ENCODE measurements at places on chromosomes 7 and 10. TPM values are rescaled to one million over a fixed set of nuclear protein-coding genes. Genes with fewer than 3 reads are reported as not detected.

Gene REEP3
- polyA plus RNA-seq, result 38.8 TPM

- no peak for DNase-seq
- no peaks in the 10 kb centered on the region for H3K27me3 ChIP-seq
- H3K36me3 ChIP-seq, result no peaks in the 10 kb centered on the region
- no peak overlapping the region for H3K4me3 ChIP-seq
- H3K4me1 ChIP-seq, result no peaks in the 10 kb centered on the region
- no peak overlapping the region for H3K27ac ChIP-seq
These were observed 191.2 kb downstream of the PLXDC2 start for GRCh38 chr10:20007426-20007825.

Gene TBX20
- 4.5 TPM for polyA plus RNA-seq

Gene DPY19L1
- 7.6 TPM for polyA plus RNA-seq

- peak; percentile 28 for DNase-seq
- no peaks in the 10 kb centered on the region for H3K36me3 ChIP-seq
- peak overlapping the region; percentile 22 for H3K27ac ChIP-seq
- no peaks in the 10 kb centered on the region for H3K4me1 ChIP-seq
- no peaks in the 10 kb centered on the region for H3K27me3 ChIP-seq
These were observed 49.5 kb upstream of the PHYHIPL start for GRCh38 chr10:59126991-59127390.

Gene FAM25A
- not detected for polyA plus RNA-seq

GRCh38 chr10:88065383-88066049, 202.1 kb downstream of the PTEN start:
- H3K4me1 ChIP-seq, result peaks cover 32% of the 10 kb centered on the region
- no peak for DNase-seq
- H3K27ac ChIP-seq, result no peak overlapping the region
- no peaks in the 10 kb centered on the region for H3K27me3 ChIP-seq
- H3K36me3 ChIP-seq, result no peaks in the 10 kb centered on the region
- no peak overlapping the region for H3K4me3 ChIP-seq

DNA sequence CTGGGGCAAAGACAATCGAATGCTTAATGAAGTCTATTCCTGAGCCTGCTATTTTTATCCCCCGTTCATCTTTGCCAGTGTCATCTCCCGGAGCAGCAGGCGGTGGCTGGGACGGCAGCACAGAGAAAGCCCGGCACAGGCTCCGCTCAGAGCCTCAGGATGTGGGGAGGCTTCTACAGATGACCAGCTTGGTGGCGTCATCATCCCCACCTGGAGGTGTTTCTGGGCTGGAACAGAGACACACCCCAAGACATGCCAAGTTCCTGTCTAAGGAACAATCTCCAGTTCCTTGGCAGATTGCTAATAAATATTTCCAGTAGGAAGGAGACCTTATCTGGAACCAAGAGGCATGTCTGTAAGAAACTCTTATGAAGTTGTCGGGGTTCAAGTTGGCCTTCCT, 552.4 kb upstream of the MGMT start:
- no peaks in the 10 kb centered on the region for H3K4me1 ChIP-seq
- no peaks in the 10 kb centered on the region for H3K27me3 ChIP-seq
- no peak for DNase-seq
- H3K27ac ChIP-seq, result no peak overlapping the region
- no peaks in the 10 kb centered on the region for H3K36me3 ChIP-seq
- no peak overlapping the region for H3K4me3 ChIP-seq

GRCh38 chr7:1288390-1288995, 55.8 kb downstream of the UNCX start:
- no peak overlapping the region for H3K27ac ChIP-seq
- no peaks in the 10 kb centered on the region for H3K36me3 ChIP-seq
- no peak for DNase-seq
- H3K27me3 ChIP-seq, result peaks cover 35% of the 10 kb centered on the region
- peaks cover 9% of the 10 kb centered on the region for H3K4me1 ChIP-seq

DNA sequence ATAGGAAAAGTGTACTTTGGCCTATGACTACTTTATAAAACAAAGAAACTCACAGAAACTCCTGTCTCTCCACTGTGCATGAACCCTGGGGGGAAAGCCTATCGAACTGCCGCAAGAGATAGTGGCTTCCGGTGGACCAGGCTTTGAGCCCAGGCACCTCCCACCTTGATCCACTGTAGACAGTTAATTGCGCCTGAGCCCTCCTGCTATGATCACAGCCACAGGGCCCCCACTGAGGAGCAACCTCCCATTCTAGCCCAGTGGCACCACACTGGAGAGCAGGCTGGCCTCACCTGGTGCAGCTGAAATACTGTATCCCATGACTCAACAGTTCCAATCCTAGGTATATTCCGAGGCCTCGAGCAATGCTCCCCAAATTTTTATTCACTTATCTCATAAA, 98.8 kb downstream of the COBL start:
- no peak for DNase-seq
- no peaks in the 10 kb centered on the region for H3K27me3 ChIP-seq
- no peaks in the 10 kb centered on the region for H3K36me3 ChIP-seq
- H3K4me1 ChIP-seq, result no peaks in the 10 kb centered on the region
- no peak overlapping the region for H3K4me3 ChIP-seq

Gene MYPN
- not detected for polyA plus RNA-seq

Gene SYNPO2L
- polyA plus RNA-seq, result 0.40 TPM

Gene CC2D2B
- 0.97 TPM for polyA plus RNA-seq

Gene RNF148
- polyA plus RNA-seq, result not detected

DNA sequence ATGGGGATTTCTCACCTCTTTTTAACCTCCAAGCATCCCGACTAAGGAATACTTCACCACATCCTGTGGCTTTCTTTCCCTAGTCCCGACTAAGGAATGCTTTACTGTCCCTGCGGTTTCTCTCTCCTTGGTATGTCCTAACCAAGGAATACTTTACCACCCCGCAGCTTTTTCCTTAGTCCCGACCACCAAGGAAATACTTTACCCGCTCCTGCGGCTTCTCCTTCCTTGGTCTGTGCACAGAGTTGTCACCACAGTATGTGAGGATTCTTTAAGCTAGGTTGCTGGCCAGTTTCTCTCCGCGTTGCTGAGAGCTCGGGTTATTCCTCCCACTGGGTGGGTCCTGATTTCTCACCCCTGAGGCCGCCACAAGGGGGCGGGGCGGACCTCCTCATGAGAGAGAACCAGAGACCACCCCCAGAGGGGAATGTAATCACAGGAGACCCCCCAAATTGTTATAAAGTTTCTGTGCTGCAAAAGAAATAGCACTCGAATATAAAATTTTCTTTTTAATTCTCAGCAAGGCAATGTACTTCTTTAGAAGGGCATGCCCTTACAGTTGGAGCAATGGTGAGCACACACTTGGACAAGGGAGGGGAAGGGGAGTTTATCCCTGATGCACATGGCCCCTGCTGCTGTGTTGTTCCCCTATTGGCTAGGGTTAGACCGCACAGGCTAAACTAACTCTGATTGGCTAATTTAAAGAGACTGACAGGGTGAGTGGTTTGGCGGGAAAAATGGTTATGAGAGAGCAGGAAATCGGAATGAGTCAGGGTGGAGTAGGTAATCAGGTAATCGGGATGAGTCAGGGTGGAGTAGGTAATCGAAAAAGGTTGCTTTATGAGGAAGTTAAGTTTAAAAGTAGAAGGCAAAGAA, 12.8 kb downstream of the SUGCT start:
- no peaks in the 10 kb centered on the region for H3K4me1 ChIP-seq
- no peak overlapping the region for H3K27ac ChIP-seq
- H3K36me3 ChIP-seq, result no peaks in the 10 kb centered on the region
- no peak for DNase-seq

DNA sequence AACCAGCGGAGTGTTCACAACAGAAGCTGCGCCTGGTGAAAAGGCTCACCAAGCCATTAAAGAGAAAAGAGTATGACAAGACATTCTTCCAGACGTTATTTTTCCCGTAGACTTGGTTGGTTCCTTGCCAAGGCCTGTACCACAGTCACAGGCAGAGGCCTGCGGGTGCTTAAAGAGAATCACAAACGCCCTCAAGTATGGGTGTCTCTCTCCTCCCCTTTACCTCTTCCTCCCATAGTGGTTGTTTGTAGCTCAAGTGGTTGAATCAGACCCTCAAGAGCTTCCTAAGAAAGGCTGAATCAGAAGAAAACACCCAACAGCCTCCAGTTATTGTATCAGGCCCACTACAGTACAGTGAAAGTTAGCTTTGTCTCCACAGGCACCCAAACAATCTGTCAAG, 169.0 kb downstream of the CREB5 start:
- DNase-seq, result no peak
- no peaks in the 10 kb centered on the region for H3K36me3 ChIP-seq
- no peak overlapping the region for H3K4me3 ChIP-seq
- H3K27me3 ChIP-seq, result peaks cover 6% of the 10 kb centered on the region

Gene KLF14
- polyA plus RNA-seq, result 0.46 TPM

GRCh38 chr10:124484661-124485060, 23.0 kb downstream of the LHPP start:
- no peaks in the 10 kb centered on the region for H3K36me3 ChIP-seq
- DNase-seq, result no peak
- no peaks in the 10 kb centered on the region for H3K4me1 ChIP-seq
- no peaks in the 10 kb centered on the region for H3K27me3 ChIP-seq

Gene SLC4A2
- polyA plus RNA-seq, result 175 TPM

Gene MYOF
- 16.6 TPM for polyA plus RNA-seq

GRCh38 chr7:154231732-154232131, 179.5 kb downstream of the DPP6 start:
- no peaks in the 10 kb centered on the region for H3K4me1 ChIP-seq
- peak; percentile 38 for DNase-seq
- no peaks in the 10 kb centered on the region for H3K36me3 ChIP-seq
- no peak overlapping the region for H3K4me3 ChIP-seq

DNA sequence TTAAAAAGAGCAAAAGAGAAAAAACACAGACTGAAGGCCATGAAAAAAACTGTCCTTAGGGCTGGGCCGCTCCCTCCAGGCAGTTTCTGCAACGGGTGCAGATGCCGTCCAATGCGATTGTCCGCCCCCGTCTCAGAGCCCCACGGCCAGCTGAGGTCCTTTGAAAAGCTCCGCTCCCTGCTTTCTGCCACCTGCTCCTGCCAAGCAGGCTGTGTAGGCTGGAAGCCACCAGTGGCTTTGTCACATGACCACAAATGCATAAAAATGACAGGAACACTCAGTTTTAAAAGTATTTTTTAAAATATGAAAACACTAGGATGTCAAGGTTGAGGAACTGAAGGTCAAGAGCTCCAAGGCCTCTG, 71.7 kb downstream of the AMZ1 start:
- no peaks in the 10 kb centered on the region for H3K36me3 ChIP-seq
- H3K27ac ChIP-seq, result peak overlapping the region; percentile 84
- H3K4me3 ChIP-seq, result no peak overlapping the region
- DNase-seq, result no peak

DNA sequence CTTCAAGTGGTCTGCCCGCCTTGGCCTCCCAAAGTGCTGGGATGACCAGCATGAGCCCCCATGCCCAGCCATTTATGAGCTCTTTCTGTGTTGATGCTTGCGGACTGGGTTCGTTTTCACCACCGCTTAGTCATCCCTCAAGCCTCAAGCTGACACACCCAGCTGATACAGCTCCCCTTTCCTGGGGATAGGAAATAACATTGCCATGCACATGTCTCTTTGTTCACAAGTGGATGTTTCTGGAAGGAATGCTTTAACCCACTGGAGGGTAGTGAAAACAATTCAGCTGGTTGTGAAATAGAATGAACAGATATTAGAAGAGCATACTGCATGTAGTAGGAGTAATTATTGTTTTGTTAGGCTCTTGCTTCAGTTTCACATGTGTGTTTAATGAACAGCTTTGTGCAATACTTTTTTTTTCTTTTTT, 8.5 kb upstream of the METTL27 start:
- H3K27ac ChIP-seq, result peak overlapping the region; percentile 89
- H3K36me3 ChIP-seq, result no peaks in the 10 kb centered on the region
- H3K4me3 ChIP-seq, result no peak overlapping the region
- DNase-seq, result peak; percentile 77

DNA sequence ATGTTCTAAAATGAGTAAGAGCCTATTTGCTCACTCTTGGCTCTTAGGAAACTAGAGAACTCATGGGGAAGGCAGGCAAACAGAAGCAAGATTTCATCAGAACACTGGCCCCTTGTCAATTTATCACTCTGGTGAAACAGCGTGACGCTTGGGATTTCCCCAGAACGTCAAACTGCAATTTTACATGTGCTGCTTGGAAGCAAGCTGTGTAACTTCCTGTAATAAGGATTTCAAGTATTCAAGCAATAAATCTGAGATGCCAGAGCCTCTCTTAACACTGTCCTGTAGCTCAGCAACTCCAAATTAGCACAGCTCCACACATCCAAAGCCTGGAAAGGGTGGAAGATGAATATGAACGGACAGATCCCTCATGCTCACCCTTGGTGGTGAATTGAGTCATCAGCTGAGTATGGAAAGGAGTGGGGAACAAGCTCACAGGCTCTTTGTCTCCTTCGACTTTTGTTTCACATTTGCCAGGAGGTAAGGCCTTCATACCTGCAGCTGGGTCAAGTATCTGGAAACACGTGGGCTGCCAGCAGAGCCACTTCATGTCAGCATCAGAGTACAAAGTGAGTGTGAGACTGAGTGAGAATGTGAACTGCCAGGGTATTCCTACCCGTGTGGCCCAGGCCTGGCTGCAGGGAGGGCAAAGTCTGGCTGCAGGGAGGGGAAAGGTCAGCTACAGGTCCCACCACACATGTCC, 140.4 kb upstream of the NAMPT start:
- no peak overlapping the region for H3K4me3 ChIP-seq
- peak; percentile 88 for DNase-seq
- H3K36me3 ChIP-seq, result no peaks in the 10 kb centered on the region
- H3K27ac ChIP-seq, result peak overlapping the region; percentile 73
- no peaks in the 10 kb centered on the region for H3K27me3 ChIP-seq

DNA sequence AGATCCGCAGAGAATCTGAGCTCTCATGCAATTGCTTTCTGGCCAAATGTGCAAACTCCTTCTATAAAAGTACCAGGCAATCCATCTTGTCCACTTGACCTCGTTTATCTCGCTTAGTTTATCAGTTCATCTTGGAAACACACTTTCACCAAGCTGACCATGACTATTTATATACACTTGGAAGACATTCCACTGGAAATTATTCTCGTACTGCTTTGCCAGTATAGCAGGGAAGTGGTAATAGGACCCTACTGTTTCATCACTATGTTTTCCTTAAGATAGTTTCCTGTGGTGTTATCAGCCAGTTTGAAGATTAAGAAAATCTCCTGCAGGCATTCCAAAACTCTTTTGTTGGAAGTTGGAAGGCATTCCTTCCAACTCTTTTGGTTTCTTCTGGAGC, 115.3 kb upstream of the FAM171A1 start:
- no peaks in the 10 kb centered on the region for H3K27me3 ChIP-seq
- DNase-seq, result no peak
- H3K36me3 ChIP-seq, result no peaks in the 10 kb centered on the region
- H3K4me3 ChIP-seq, result no peak overlapping the region
- no peaks in the 10 kb centered on the region for H3K4me1 ChIP-seq

GRCh38 chr7:102326157-102326889, 29.9 kb downstream of the SPDYE6 start:
- H3K36me3 ChIP-seq, result no peaks in the 10 kb centered on the region
- no peak overlapping the region for H3K4me3 ChIP-seq
- H3K27ac ChIP-seq, result no peak overlapping the region
- no peak for DNase-seq

DNA sequence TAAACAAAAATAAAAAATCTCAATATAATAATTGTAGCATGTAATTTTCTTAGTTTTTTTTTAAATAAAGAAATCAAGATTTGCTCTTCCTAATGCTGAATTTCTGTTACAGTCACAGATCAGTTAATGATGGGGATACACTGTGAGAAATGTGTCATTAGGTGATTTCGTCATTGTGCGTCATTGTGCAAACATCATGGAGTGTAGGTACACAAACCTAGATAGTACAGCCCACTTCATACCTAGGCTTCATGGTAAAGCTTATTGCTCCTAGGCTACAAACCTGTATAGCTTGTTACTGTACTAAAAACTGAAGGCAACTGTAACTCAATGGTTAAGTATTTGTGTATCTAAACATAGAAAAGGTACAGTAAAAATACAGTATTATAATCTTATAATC, 74.4 kb upstream of the LSM8 start:
- H3K4me1 ChIP-seq, result no peaks in the 10 kb centered on the region
- no peak overlapping the region for H3K27ac ChIP-seq
- DNase-seq, result peak; percentile 50
